ENCODE measurements at places on chromosomes 7 and 10.

DNA sequence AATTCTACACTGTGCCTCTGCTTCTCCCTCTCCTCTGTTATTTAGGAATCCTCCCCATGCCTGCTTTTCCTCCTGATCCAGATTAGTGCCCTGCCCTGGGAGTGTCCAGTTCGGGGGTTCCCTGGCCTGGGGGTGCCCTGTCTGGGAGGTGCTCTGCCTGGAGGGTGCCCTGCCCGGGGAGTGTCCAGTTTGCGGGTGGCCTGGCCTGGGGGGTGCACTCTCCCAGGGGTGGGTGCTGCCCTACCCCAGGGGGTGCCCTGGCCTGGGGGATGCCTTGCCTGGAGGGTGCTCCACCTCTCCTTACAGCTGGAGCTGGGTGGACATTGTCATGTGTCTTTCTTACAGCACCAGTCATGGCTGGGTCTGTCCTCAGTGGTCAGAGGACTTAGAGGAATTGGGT lies 20.2 kb downstream of the RAMP3 start:
- no peak for DNase-seq

GRCh38 chr7:102085218-102085772 lies 201.4 kb upstream of the SH2B2 start:
- no peak for DNase-seq

- no peak for DNase-seq
Measured at GRCh38 chr10:7487528-7487927, 76.7 kb upstream of the SFMBT2 start.

DNA sequence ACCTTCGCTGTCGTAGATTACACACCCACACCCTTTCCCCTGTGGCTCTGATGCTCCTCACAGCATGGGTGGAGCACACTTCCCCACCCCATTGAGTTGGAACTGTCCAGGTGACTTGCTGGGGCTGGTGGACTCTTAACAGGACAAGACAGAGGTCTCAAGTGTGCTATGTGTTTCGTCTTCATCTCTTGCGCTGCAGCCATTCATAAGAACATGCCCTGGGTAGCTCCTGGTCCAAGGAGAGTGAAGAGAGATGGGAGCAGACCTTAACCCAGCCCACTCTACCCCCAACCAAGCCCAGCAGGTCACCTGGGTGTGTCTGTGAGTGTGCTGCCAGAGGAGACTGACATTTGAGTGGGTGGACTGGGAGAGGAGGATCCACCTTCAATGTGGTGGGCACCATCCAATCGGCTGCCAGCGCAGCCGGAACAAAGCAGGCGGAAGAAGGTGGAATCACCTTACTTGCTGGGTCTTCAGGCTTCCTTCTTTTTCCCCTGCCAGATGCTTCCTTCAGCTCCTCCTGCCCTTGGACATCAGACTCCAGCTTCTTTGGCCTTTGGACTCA lies 112.4 kb downstream of the HTR5A start:
- no peak for DNase-seq

DNA sequence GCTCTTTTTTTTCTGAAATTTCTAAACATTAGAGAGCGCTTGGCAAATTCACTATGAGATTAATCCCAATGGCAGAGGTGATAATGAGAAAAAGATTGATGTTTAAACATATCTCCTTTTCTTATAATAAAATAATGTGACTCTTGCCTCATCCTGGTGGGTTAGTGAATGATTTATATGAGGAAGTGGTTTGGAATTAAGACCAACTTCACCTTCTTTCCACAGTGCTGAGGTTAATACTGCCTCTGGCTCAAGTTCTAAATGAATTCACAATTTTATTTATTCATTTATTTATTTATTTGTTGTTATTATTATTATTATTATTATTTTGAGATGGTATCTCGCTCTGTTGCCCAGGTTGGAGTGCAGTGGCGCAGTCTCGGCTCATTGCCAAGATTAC lies 40.5 kb upstream of the ADO start:
- no peak for DNase-seq

- DNase-seq, result no peak
Measured at GRCh38 chr10:9036711-9037204, 982.3 kb downstream of the GATA3 start.

GRCh38 chr7:149444287-149444686 lies 16.6 kb downstream of the ZNF777 start:
- no peak for DNase-seq

Measured in activated T-cell treated with anti-CD3 and anti-CD28 coated beads, Interleukin-2, amount 50 U/mL, for 1 hour (primary cell).